ENCODE measurements at places on chromosomes 1 and 21.

DNA sequence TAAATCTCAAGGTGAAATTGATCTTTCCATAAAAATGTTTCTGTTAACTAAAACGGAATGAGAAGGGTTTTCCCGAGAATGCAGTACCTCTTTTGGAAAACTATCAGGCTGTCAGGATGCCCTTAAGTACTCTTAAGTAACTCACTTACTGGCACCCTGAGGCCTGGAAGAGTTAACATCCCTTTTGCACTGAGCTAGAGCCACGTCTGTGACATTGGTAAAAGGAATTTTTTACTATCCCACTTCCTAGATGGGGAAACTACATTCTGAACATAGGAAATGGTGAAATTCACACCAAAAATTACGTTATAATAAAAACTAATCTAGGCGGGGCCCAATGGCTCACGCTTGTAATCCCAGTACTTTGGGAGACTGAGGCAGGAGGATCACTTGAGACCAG is 39.7 kb upstream of the MAP10 start:
- no peak for DNase-seq

DNA sequence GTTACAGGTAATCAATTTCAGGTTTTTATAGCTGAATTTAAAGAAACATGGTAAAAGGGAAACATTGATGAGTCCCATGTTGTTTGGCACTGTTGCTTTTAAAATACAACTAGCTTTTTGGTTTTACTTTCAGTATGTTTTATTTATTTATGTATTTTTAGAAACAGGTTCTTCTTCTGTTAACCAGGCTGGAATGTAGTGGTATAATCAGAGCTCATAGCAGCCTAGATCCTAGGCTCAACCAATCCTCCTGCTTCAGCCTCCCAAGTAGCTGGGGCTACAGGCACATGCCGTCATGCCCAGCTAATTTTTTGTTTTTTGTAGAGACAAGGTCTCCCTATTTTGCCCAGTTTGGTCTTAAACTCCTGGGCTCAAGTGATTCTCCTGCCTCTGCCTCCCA is 50.4 kb downstream of the CTTNBP2NL start:
- no peak for DNase-seq

- DNase-seq = no peak
These were observed 59.5 kb downstream of the CNIH3 start for GRCh38 chr1:224675590-224675989.

DNA sequence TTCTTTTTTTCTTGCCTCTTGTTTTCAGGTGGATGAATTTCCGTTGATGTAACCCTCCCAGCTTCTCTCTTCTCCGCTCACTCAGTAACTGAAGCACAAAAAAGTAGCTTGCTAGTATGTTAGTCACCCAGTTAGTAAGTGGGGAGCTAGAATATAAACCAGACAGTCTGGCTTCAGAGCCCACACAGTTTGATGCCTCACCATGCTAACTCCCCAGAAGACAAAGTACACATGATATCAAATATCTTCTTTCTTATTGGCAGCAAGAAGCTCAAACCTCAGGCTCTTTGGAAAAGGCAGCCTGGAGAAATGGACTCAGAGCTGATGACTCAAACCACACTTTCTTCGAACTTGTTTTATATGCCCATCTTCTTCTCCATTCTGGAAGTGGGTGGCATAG is 187.5 kb upstream of the PLXNA2 start:
- no peak for DNase-seq

GRCh38 chr1:154093699-154094098 is 61.2 kb downstream of the NUP210L start:
- DNase-seq = no peak

- DNase-seq = no peak
These were observed 186.5 kb upstream of the KCTD3 start for GRCh38 chr1:215380566-215380965.

DNA sequence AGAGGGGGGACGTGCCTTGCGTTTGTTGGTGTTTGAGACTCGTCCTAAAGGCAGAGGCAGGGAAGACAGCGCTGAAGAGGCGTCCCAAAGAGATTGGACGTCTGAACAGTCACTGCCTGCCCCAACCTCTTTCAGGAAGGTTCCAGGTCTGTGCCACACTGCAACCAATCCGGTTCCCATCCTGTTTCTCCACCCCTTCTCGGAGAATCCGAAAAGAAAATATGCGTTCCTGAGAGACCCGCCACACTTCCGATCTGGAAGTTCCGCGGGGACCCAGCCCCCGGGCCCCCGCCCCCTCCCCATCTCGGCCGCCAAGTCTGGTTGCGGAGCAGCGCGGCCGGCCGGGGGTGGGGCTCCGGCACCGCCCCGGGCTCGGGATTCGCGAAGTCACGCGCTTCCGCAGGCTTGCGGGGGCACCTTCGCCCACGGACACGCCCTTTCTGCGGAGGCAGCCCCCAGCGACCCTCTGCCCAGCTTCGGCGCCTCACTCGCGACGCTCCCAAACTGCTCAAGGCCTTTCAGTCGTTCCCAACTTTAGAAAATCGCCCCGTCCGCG is 124.5 kb upstream of the DPYD start:
- no peak for DNase-seq

DNA sequence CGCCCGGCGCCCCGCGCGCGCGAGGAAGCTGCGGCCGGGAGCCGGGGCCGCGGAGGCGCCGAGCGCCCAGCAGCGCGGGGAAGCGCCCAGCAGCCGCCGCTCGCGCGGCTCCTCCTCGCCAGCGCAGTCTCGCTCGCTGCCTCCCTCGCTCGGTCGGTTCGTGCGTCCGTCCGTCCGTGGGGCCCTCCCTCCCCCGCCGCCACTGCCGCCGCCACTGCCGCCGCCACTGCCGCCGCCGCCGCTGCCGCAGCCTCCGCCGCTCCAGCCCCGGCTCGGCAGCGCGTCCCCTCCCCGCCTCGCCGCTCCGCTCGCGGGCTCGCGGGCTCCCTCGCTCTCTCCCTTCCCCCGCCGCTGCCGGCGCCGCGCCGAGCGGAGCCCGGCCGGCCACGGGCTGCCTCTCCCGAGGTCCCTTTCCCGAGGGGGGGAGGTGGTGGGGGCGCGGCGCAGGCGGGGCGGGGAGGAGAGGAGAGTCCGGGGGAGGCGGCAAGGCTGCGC is at the start of gene KCND3:
KCND3 (minus strand) TSS at position 138 of the 495 bp plus-strand sequence.
- DNase-seq = peak; percentile 26

DNA sequence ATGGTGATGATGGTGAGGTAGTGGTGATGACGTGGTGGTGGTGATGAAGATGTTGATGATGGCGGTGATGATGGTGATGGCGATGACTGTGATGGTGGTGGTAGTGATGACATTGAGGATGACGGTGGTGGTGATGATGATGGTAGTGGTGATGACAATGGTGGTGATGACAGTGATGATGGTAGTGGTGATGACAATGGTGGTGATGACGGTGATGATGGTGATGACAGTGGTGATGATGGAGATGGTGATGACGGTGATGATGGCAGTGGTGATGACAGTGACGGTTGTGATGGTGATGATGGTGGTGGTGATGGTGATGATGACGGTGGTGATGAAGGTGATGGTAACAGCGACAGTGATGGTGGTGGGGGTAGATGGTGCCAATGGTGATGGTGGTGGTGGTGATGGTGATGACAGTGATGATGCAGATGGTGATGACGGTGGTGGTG is 39.4 kb downstream of the FAAP20 start:
- DNase-seq = no peak

- no peak for DNase-seq
These were observed 42.5 kb upstream of the DISC1 start for GRCh38 chr1:231584117-231584516.

- DNase-seq = no peak
These were observed 3.9 kb upstream of the KRTAP10-6 start for GRCh38 chr21:44596068-44596725.

- DNase-seq = no peak
These were observed 7.3 kb upstream of the SLC35D1 start for GRCh38 chr1:67061266-67061665.

DNA sequence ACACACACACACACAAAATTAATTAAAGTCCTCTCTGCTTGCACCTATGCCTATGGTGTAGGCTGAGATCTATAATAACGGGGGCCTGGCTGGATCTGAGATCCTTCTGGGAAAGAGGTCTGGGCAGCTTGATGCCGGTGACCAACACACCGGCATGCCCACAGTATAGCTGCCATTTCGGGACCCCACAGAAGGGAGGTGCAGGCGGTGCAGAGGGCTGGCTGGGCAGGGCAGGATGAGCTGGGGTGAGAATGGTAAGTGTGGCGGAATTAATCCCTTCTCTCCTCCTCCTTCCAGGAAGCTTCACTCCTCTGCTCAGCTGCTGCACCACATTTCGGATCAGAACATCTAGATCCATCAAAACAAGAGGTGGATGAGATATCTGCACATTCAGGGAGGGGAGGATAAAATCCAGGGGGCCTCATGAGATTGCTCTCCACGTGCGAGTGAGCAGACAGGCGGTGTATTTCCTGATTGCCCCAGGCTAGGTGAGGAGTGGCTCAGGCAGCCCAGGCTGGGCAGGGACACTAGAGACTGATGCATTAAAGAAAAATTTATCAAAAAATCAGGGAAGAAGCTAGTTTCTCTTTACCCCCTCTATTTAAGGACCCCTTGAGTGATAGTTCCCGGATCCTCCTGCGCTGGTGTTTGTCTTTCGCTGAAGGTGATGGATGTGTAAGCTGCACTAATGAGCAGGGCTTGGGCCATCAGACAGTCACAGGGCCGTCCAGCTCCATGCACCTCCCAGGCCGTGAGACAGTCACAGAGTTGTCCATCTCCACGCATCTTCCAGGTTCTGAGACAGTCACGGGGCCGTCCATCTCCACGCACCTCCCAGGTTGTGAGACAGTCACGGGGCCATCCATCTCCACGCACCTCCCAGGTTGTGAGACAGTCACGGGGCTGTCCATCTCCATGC is 449.9 kb downstream of the PTPRU start:
- DNase-seq = no peak

DNA sequence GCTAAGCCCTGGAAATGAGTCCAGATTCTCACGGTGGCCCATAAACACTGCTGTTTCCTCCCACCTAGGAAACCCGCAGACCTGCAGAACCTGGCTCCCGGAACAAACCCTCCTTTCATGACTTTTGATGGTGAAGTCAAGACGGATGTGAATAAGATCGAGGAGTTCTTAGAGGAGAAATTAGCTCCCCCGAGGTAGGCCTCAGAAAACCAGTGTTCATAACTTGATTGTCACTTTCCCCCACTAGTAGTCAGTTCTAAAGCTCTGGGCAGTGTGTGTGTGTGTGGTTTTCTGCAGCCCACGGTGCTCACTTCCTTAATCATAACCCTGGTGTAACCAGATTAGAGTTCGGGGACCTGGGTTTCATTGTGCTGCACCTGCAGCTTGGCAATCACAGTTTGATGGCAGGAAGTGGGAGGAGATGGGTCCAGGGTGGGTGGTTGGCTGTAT is 39.1 kb downstream of the CLIC6 start:
- no peak for DNase-seq

GRCh38 chr21:16775076-16775475 is 737.8 kb upstream of the CXADR start:
- peak; percentile 24 for DNase-seq

- DNase-seq = no peak
These were observed 22.8 kb downstream of the AKT3 start for GRCh38 chr1:243827206-243827605.

DNA sequence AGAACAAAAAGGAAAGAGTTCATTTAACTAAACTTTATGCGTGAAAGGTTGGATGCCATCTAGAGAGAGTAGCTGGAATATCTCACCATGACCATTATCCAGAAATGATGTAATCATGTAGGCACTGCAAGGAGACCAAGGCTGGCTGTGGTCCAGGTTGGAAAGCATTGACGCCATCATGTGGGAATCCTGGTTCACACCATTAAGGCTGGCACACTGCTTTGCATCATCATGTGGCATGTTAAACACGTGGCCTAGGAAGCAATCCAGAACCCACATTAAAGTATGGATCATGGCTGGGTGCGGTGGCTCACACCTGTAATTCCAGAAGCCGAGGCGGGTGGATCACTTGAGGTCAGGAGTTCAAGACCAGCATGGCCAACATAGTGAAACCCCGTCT is 4.3 kb downstream of the ADAMTS1 start:
- peak; percentile 59 for DNase-seq

DNA sequence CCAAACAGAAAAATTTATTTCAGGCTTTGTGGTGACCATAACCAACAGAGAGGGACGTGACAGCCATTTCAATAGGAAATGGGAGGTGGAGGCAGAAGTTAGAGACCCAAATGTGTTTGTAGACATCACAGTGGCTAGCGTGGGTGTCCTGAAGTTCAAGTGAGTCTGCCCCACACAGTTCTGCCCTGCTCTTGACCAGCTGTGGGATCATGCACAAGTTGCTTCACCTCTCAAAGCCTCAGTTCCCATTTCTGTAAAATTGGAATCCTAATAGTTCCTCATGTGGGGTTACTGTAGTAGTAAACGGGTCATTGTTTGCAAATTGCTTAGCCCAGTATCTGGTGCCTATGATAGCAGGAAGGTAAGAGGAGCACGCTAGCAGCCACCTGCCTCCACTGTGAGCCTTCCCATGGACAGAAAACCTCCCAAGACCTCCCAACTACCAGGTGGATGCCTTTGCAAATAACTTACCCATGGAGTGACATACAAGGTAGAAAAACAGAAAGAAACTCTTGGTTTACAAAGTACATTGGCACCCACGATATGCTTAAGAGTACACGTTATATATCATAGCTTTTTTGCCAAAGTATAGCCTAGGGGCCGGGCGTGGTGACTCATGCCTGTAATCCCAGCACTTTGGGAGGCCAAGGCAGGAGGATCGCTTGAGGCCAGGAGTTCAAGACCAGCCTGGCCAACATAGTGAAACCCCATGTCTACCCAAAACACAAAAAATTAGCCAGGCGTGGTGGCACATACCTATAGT is 29.1 kb downstream of the FHAD1 start:
- DNase-seq = no peak

GRCh38 chr1:54403808-54404261 is 2.4 kb downstream of the SSBP3 start:
- DNase-seq = no peak

- DNase-seq = no peak
These were observed 56.8 kb downstream of the ZBTB17 start for GRCh38 chr1:15918962-15919715.

GRCh38 chr1:175788586-175789252 is 45.3 kb upstream of the TNR start:
- DNase-seq = no peak

GRCh38 chr1:216688127-216688657 is 35.0 kb downstream of the ESRRG start:
- no peak for DNase-seq

- DNase-seq = no peak
These were observed 3.1 kb upstream of the CD2 start for GRCh38 chr1:116751146-116751545.

GRCh38 chr1:18088077-18088594 is 19.5 kb upstream of the IGSF21 start:
- DNase-seq = no peak

DNA sequence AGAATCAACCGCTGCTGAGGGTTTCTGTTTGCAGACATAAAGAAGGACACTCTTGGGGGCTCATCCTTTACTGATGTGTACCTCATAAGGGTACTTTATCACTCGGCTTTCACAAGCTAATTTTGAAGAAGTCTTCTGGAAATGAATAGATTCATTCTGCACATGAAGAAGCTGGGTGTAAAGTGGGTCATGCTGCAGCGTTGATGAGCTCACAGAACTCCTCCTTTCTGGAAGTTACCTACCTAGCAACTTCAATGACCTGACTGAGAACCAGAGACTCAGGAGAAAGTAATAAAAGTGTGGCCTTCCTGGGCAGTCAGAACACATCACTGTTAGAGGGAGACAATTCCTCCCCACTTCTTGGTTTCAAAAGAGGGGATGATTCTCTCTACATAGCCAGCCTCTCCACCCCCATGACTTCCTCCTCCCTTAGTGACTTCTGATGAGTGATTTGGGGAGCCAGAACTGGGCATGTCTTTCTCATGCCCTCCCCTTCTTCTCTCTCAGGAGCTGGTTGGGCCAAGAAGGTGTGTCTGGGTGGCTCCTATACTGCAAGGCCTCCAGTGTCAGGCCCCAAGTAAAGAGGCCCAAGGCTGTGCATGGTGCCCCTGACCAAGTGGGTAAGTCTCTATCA is 27.0 kb downstream of the PCNX2 start:
- DNase-seq = no peak
